ENCODE measurements at places on chromosomes 2 and 18.

DNA sequence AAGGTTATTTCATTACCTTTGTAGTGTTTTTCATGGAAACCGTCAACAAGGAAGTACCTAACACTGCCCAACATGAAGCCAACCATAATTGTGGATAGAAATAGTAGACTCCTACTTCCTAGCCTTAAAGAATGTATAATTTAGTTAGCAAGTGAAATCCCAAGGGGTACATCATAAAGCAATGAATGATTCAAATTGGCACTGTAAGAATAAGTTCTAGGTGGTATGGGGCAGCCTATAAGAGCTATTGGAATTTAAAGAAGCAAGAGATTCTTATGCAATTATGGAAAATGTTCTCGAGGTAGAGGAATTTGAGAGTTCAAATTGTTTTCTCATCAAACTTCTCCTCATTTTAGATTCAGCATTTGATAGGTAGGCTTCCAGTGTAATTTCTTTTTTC lies 157.9 kb downstream of the FMNL2 start:
- no peak for DNase-seq

DNA sequence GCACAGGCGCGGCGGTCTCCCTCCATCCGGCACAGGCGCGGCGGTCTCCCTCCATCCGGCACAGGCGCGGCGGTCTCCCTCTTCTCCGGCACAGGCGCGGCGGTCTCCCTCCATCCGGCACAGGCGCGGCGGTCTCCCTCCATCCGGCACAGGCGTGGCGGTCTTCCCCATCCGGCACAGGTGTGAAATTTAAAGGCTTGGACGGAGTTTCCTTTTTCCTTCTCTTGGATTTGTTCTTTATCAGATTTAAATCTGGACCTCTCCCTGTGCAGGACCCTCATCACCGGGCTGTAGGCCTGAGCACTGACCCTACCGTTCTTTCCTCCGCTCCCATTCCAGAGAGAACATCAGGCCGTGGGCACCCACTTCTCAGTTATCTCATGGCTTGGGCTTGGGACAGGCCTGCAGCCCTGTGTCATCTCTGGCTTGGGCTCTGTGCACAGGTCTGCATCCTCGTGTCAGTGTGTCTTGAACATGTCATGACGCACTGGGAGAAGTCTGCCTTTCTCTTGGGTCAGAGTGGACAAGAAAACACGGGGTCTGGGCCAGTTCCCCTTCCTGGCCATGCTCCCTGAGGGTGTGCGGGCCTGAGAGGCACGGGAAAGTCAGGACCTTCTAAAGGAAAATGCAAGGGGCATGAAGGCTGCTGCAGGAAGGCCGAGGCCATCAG lies 53.9 kb upstream of the PXDN start:
- DNase-seq, result no peak

GRCh38 chr2:215442401-215442787 lies 6.5 kb upstream of the FN1 start:
- no peak for DNase-seq

- no peak for DNase-seq
Measured at GRCh38 chr2:128841803-128842202, 523.1 kb upstream of the HS6ST1 start.

DNA sequence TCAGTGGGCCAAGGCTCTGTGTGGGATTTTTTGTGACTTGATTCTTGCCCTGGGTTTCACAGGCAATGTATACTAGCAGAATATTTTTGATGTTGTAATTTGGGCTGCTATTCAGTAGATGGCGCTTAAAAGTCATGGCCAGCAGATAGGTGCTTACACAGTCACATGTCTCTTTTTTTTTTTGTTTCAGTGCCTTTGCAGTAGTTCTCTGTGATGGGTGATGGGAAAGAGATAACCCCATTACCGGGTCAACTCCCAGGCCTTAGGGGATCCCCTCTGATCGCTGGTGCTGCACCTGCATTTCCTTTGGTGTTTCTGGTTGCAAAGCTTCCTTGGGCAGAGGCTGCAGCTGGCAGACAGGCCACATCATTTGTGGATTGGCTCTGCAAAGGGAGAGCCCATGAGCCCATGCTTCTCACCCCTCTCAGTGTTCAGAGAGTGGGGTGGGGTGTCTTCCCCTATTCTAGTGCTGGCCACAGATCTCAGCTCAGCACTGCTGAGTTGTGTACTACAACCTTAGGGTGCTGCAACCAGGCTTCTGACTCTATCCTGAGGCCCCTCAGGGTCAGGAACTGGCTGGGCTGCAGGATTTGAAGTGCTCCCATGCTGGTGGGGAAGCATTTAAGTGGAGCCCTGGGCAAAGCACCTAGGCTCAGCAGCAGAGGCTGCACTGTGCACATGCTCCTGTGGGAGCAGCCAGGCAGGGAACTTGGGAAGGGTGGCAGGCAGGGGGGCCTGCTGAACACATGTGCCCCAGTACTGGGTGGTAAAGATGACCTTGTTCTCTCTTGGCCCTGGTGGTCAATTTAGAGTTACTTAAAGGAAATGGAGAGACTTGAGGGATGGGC lies 219.8 kb upstream of the SPHKAP start:
- DNase-seq, result no peak

Measured in SK-N-MC (cell line).